ENCODE measurements at places on chromosomes 1 and 21.

- DNase-seq: peak; percentile 35
These were observed 44.9 kb downstream of the ACTA1 start for GRCh38 chr1:229388897-229389580.

DNA sequence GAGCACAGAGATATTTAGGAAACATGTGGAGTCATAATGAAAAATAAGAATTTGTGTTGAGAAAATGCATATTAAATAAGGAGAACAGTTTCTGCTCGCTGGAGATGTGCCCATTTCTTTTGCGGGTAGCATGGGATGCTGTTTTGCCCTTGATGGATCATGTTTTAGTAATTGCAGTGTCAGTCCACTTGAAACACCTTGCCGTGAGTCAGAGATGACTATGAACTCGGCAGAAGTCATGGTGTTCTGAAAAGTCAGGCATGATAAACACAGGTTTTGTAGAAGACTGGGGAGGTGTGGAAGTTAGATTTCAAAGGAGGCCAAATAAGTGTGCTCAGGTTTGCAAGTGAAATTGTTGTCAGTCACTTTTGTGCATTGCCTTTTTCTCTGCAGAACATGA is 315.0 kb upstream of the LRRC7 start:
- no peak for DNase-seq

GRCh38 chr1:10415211-10415930 is 14.9 kb upstream of the CENPS start:
- DNase-seq: peak; percentile 93

- no peak for DNase-seq
These were observed 127.8 kb downstream of the NTMT2 start for GRCh38 chr1:170273291-170274130.

- no peak for DNase-seq
These were observed 8.6 kb upstream of the LRRC8B start for GRCh38 chr1:89516055-89516454.

GRCh38 chr1:11320153-11320936 is 47.3 kb downstream of the UBIAD1 start:
- peak; percentile 27 for DNase-seq

- DNase-seq: no peak
These were observed 37.2 kb upstream of the SCCPDH start for GRCh38 chr1:246687002-246687401.

- no peak for DNase-seq
These were observed 27.7 kb downstream of the TNR start for GRCh38 chr1:175715742-175716141.

DNA sequence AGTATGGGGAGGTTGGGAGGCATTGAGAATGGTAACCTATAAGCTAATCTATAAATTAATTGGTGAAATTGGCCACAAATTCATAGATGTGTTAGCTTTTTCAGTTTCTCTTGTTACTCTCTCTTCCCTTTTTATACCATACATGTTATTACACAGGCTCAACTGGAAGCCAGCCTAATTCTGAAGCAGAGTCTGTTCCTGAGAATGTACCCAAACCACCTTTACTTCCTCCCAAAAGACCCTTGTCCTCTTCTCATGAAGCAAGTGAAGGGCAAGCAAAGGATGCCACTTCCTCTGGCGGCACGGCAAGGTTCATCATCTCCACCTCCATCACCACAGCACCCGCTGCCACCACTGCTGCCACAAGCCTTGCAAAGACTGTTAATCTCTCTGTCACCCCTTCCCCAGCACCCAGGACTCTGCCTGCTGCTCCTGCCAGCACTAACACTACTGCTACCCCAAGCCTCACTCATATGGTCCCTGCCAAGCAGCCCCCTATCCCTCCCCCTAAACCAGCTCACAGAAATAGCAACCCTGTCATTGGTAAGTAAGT is 39.5 kb upstream of the RCC1 start:
- DNase-seq: no peak

GRCh38 chr1:81848880-81849682 is 48.3 kb downstream of the ADGRL2 start:
- no peak for DNase-seq

GRCh38 chr1:25068316-25068715 is 138.2 kb upstream of the RUNX3 start:
- no peak for DNase-seq

- DNase-seq: peak; percentile 83
These were observed 3.1 kb downstream of the USP48 start for GRCh38 chr1:21779613-21780521.

GRCh38 chr1:163758977-163759670 is 437.4 kb downstream of the NUF2 start:
- DNase-seq: no peak

GRCh38 chr21:25518491-25518911 is 88.8 kb downstream of the MRPL39 start:
- DNase-seq: peak; percentile 75

- DNase-seq: no peak
These were observed 16.8 kb downstream of the MROH7 start for GRCh38 chr1:54658164-54658913.

GRCh38 chr1:68370101-68370915 is 79.4 kb downstream of the RPE65 start:
- no peak for DNase-seq

GRCh38 chr1:198849093-198849492 is 210.3 kb downstream of the PTPRC start:
- no peak for DNase-seq

DNA sequence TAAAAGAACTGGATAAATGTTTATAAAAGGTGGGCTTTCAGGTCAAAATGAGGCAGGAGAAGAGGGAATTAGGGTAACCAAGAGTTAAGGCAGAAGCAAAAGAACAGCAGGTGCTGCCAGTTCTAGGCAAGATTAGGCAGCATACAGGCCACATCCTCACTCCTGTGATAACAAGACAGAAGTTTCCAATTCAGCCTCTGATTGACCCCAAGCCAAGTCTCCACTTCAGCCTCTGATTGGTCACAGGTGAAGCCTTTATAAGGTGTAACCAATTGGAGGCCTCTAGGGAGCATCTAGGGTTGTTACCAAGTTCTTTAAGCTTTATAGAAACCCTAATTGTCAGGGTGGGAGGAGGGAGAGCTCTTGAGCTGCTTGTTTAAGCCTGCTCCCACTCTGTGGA is 160.8 kb downstream of the MATN1 start:
- DNase-seq: no peak

DNA sequence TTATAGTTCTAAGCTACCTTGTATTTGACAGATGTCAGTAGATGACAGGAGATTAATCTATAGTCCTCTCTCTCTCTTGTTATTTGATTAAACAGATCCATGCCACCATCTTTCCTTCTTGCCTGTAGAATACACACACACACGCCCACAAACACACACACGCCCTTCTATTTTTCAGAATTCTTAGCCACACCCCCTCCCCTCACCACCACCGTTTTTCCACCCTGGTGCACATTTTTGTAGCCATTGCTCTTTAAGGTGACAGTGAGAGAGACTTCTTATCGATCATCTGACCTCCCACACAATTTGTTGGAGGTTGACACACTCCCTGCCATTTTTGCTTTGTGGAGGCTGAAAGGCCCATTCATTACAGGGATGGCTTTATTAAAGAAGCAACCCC is 123.2 kb downstream of the NTNG1 start:
- DNase-seq: peak; percentile 7

GRCh38 chr21:44883250-44883649 is 9.8 kb upstream of the PTTG1IP start:
- no peak for DNase-seq

Measured in OCI-M1 (cell line).